ENCODE measurements at places on chromosomes 6 and 20.

GRCh38 chr20:4787069-4787468, 65.4 kb downstream of the PRND start:
- DNase-seq, result no peak

- no peak for DNase-seq
These were observed 539.3 kb upstream of the ID4 start for GRCh38 chr6:19297880-19298279.

- DNase-seq, result no peak
These were observed 93.1 kb downstream of the JAG1 start for GRCh38 chr20:10580700-10581099.

GRCh38 chr6:144602523-144603180, 317.5 kb downstream of the UTRN start:
- no peak for DNase-seq

- DNase-seq, result no peak
These were observed 155.2 kb downstream of the TFAP2A start for GRCh38 chr6:10259671-10260070.

DNA sequence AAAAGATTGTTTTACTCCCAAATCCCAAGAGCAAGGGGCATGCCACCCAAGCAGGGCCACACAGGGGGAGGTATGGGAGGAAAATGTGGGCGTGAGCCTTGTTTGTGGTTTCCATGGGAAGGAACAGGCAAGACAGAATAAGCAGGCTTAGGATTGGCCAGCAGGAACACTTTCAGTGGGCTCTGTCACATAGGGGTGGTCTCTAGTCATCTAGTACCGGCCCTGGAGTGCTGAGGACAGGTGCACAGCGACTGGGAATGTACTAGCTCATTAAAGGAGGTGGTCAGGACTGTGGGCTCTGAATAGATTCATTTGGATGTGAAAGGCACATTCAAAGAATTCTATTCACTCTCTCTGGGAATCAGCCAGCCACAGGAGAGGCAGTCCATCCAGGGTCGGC, 175.6 kb downstream of the TBC1D7 start:
- DNase-seq, result no peak

Data from SK-N-DZ (cell line).